ENCODE measurements at places on chromosomes 1 and 21.

- DNase-seq, result peak; percentile 24
Observed at GRCh38 chr1:54798769-54799641, 2.1 kb downstream of the TTC22 start.

DNA sequence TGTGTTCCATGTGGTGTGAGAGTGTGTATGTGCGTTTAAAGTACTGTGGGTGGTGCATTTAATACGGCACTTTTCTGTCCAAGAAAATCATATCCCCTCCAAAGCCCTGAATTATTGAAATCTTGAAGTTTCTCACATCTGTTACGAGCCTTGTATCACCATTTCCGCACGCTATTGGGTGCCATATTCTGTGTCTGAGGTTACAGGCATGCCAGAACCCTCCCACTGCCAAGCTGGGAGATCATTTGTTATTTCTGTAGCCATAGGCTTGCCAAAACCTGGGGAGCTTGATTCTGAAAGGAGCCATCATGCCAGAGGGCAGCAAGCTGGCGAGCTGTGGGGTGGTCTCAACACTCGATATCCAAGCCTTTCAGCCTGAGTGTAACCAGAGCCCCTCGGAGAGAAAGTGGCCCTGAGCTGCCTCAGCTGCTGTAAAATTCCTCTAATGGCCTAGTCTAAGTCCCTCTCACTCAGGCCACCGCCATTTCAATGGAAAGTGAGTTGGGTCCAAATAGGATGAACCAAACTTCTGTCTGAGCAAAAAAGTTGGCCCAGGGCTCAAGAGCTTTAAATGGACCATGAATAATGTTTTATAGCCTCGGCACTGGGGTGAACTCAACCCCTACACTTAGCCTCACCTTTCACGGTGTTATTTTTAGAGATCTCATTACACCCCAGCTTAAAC is 298.4 kb upstream of the DUSP10 start:
- DNase-seq, result no peak

DNA sequence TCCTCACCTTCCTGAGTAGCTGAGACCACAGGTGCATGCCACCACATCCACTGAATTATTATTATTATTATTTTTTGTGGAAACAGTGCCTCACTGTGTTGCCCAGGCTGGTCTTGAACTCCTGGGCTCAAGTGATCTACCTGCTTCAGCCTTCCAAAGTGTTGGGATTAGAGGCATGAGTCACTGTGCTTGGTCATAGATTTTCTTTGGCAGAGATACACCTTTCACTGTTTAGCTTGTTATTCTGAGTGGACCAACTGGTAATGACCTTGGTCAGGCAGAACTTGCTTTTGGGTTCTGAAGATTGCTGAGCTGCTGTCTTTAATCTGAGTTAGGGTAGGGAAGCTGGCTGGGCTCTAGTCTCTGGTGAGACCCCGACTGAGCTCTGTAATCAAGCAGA is 66.8 kb downstream of the DNAH14 start:
- DNase-seq, result no peak

DNA sequence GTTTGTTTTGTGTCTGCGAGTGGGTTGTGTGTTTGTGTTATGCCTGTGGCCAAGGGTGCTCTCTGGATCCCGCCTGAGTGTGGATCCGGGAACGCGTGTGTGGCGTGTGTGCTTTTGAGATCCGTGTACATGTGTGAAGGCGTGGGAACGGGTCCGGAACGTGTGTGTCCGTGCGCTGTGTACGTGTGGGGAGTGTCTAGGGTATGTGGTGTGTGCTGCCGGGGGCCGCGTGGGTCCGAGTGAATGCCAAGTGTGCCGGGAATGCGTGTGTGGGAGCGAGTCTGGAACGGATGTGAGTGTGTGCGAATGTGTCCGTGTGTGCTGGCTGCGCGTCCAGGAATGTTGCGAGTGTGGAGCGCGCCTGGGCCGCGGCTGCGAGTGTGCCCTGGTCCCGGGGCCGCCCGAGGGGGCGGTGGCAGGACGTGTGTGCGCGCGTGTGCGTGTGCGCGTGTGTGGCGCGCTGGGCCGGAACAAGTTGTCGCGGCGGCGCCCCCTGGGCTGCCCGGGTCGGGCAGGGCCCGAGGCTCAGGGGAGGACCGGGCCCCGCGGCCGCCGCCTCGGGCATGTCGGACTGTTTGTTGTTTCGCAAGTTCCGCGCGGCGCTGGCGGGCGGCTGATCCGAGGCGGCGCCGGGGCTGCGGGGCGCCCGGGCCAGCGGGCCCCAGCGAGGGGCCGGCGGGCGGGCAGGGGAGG is 953 bp downstream of the PTPRU start:
- no peak for DNase-seq

- DNase-seq, result no peak
Observed at GRCh38 chr1:26851106-26851684, 11.8 kb upstream of the SFN start.

- DNase-seq, result no peak
Observed at GRCh38 chr1:21781815-21782348, 1.1 kb downstream of the USP48 start.

DNA sequence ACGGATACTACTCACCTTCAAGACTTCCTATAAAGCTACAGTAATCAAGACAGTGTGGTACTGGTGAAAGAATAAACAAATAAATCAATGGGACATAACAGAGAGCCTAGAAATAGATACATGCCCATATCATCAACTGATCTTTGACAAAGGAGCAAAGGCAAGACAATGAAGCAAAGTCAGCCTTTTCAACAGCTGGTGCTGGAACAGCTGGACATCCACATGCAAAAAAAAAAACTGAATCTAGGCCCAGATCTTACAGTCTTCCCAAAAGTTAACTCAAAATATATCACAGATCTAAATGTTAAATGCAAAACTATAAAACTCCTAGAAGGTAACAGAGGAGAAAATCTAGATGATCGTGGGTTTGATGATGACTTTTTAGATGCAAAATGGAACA is 170.3 kb downstream of the MIS18A start:
- DNase-seq, result no peak

GRCh38 chr1:119829625-119830024 is 18.4 kb upstream of the REG4 start:
- DNase-seq, result no peak

DNA sequence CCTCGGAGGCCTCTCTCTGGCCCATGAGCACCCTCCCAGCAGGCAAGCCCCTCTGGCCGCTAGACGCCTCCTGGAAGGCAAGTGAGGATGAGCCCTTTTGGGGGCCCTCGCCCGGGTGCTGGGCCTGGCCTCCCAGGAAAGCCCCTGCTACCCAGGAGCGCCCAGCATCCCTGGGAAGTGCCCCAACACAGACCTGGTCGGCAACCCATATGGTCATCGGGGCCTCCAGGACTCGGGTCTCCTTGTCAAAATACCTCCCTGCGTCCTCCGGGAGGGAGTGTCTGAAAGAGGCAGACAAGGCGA is 21.0 kb upstream of the TMEM52 start:
- DNase-seq, result no peak
